Activated CD4-positive, alpha-beta T cell treated with anti-CD3 and anti-CD28 coated beads, Interleukin-2, amount 50 U/mL, for 4 hours (primary cell): ENCODE measurements at places on chromosomes 1 and 21.

DNA sequence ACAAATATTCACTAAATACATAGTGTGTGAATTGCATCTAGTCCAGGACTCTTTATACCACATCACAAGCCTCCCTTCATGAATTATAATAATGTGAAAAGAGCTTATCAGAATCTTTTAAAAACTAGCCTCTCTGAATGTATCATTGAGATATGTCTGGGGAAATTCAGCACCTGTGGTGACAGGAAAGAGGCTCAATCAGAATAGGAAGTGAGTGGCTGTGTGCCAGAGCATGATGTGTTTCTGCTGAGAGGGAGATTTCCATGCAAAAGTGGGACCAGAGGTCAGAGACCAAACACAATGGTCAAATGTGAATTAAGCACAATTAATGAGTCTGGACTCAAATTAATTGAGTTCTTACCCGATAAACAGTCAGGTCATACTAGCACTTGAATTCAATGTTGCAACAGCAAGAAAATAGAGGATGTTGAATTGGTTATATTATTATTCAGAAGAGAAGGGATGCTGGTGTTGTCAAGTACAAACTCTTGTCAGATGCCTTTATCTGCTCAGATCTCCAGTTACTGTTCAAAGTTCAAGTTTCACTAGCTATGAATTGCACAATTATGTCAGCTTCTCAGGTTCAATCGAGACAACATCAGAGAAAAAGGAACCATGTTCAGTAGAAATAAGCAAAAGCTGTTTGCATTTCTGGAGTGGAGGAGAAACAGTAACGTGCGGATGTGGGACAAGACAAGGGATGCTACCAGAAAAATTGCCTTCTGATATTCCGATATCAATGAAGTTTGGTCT lies 226.2 kb downstream of the ZNF326 start:
- no peak for DNase-seq

DNA sequence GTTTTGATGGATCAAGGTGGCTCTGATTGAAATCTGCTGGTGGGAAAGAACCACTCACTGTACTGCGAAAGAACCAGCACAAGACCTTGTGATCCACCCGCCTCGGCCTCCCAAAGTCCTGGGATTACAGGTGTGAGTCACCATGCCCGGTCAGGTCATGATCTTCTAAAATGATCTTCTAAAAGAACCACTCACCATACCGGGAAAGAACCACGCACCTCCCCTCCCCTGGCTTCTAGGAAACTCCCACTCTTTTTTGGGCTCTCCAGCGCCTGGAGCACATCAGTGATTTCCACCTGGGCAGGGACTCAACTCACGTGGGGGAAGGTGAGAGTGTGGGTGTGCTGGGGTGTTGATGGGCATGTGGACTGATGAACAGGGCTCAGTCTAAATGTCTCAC lies 7.9 kb upstream of the RAB7B start:
- no peak for DNase-seq

- peak; percentile 37 for DNase-seq
These were observed 16.4 kb downstream of the INPP5B start for GRCh38 chr1:37930246-37931101.

- DNase-seq: no peak
These were observed 51.5 kb upstream of the RAVER2 start for GRCh38 chr1:64693406-64693805.

DNA sequence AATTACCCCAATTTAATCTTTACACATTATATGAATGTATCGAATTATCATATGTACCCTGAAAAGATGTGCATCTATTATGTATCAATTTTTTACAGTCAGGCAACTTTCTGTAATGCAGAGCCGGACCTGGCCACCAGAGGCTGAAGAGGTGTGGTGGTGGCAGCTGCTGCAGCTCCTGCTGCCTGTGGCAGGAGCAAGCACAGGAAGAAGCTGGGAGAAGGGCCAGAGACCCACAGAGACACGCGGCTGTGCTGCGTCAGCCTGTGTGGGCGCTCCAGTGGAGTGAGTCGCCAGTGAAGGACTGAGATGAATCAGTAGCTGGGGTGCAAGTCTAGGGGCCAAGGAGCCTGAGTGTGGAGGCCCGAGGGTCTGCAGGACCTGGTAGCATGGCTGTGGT lies 74.3 kb upstream of the COG2 start:
- no peak for DNase-seq

GRCh38 chr1:31577515-31578192 lies 1.3 kb downstream of the TINAGL1 start:
- DNase-seq: no peak

GRCh38 chr1:177913762-177914540 lies 55.9 kb downstream of the SEC16B start:
- no peak for DNase-seq

- no peak for DNase-seq
These were observed 2.3 kb downstream of the ZBTB37 start for GRCh38 chr1:173870252-173871075.

DNA sequence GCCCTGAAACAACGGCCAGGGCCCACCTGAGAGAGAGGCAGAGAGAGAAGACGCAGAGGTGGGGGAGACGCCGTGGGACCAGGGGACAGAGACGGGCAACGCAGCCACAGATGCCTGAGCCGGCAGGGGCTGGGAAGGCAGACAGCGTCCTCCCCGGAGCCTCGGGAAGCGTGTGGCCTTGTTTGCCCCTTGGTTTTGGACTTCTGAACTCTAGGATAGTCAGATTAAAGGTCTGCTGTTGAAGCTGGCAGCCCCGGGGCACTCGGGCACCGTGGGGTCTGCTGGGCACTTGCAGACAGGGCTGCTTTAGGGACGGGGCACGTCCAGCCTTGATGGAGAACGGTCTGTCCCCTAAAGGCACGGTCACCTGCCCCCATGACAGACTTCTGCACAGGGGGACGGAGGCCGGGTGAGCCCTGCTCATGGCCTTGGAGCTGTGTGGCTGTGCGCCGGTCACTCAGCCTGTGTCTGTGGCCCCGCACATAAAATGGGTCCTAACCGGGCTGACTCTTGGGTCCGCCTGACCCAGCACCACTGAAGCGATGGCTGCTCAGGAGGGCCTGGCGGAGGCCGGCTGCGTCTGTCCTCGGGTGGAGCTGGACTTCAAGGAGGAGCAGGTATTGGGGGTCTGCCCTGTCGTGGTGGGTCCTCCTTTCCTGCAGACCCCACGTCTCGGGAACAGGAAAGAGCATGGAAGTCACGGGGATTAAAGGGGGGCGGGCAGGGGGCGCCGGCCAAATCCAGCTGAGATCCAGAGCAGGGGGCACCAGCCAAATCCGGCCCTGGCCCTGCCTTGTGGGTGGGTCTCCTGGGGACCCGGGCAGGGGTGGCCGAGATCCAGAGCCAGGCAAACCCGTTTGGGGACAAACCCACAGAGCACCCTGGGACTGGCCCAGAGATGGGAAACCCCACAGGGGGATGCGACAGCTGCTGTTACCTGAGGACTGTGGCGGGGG lies 9.6 kb upstream of the RNF223 start:
- DNase-seq: no peak

GRCh38 chr1:23423415-23424292 lies 894 bp downstream of the TCEA3 start:
- no peak for DNase-seq

DNA sequence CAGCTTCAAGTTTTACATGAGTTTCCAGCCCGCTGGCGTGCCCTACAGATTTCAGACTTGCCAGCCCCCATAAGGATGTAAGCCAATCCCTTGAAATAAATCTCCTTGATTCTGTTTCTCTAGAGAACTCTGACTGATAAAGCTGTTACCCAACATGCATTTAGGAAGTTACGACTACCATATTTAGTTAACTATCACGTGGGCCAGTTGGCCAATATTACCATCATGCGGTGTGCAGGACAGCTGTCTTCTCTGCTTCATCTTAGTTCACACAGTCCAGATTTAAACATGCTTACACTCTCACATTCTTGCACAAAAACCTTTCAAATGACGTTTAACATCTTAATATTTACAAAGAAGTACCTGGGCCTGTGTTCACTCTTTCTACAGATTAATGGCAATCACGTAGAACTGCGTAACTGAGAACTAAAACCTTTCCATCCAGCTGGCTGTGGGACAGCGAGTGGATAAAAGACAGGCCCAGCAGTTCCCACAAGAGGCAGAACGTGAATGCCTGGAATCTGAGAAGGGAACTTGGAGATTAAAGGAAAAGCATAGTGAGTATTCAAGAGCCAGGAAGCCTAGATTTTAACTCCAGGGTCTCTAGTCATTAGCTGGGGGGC lies 20.8 kb downstream of the FAM177B start:
- no peak for DNase-seq

GRCh38 chr1:23624440-23624839 lies 65.1 kb upstream of the ID3 start:
- no peak for DNase-seq

- DNase-seq: no peak
These were observed 19.9 kb upstream of the SRSF4 start for GRCh38 chr1:29201595-29202051.

- DNase-seq: no peak
These were observed 25.0 kb downstream of the RGS7 start for GRCh38 chr1:241332037-241332409.

DNA sequence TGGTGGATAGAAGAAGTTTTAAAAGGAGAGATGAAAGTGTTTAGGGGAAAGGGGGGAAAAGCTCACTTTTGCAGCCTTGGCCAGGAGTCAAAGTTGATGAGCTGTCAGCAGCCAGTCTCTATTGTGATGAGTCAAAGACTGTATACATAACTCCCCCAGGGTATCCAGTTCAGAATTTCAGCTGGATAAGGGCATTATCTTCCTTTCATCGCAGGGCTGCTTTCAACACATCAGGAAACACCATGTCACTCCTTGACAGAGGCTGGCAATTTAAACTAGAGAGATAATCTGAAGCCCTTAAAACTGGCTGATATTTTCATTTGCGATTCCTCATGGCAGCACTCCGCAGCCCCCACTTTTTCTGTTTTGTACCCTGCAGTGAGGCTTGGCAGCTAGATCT lies 328.5 kb downstream of the TBX15 start:
- DNase-seq: no peak

DNA sequence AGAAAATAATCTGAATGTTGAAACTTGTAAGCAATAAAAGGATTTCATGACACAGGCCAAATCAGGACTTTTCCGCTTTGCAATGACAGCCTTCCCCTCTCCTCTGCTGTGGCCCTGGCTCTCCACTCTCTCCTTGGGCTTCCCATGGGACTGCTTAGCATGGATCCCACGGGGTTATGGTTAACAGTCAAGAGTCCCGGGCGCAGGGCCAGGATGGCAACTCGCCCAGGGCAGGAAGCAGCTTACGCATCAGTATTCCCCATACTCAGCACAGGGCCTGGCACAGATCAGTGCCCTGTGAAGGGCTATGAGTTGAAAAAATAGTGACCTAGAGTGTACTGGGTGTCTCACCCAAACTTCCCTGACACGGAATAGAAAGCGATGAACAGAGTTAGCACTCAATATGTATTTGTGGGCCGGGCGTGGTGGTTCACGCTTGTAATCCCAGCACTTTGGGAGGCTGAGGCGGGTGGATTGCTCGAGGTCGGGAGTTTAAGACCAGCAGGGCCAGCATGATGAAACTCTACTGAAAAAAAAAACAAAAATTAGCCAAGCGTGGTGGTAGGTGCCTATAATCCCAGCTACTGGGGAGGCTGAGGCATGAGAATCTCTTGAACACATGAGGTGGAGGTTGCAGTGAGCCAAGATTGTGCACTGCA lies 29.1 kb upstream of the GRHL3 start:
- DNase-seq: no peak

- DNase-seq: no peak
These were observed 66.0 kb upstream of the TINAGL1 start for GRCh38 chr1:31510304-31510703.

GRCh38 chr1:150928286-150928685 lies 2.1 kb downstream of the SETDB1 start:
- DNase-seq: no peak

GRCh38 chr1:193494368-193494767 lies 308.0 kb upstream of the B3GALT2 start:
- DNase-seq: no peak

DNA sequence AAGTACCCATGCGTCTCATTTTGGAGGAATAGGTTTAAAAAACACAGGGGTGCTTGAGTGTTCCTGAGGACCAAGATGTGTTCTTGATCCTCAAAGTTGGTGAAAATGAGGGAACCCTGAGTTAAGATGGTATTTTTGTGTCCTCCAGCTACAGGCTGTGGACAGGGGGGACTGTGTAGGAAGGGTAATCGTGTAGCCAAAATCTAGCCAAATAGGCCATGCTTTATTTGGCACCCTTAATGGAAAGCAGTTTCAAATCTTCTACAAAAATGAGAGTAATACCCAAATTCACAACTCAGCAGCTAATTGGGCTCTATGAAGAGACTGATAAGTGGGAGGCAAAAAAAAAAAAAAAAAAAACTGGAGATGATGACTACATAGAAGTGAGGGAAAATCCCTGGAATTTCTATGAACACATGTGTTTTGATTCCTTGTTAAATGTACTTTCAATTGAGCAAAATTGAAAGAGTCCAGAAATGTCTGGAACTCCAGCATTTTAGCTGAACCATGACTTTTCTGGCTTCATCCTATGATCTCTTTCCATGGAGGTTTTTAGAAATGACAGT lies 470 bp downstream of the HSD11B1 start:
- DNase-seq: no peak

GRCh38 chr1:29473161-29473855 lies 237.0 kb downstream of the PTPRU start:
- DNase-seq: no peak

DNA sequence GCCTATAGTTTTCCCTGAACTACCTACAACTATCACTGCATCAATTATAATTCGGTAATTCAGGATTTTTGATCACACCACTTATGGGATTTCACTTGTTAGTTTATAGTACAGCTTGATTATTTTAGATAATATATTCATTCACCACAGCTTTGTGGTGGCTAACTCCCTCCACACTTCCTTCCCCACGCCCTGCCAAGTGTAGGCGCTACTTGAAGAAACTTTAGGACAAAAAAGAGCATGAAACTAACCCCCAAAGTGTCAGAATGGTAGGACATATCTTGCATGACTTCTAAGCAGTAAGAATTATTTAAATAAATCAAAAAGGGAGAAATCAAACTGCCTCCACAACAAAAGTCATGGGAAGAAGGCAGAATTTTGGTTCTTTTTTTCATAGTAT lies 70.1 kb downstream of the LHX9 start:
- no peak for DNase-seq
